ENCODE measurements at places on chromosomes 7 and 10.

DNA sequence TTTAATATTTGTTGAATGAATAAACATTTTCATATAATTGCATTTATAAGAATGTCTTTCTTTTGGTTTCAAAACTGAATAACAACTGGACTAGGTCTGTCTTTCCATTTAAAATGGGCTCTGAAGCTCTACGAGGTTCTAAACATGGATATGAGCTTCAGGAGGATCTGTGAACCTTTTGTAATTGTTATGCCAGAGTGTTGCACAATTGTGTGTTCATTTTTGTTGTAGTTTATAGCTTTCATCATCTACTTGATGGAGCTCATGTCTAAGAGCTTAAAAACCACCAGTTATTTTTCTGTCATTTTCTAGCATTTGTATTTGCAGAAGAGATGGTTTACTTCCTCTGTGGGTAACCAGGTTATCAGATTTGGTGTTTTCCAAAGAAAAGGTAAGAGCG, 265.7 kb upstream of the NPY start:
- DNase-seq: no peak

- DNase-seq: no peak
Measured at GRCh38 chr7:12199363-12199762, 11.7 kb upstream of the TMEM106B start.

GRCh38 chr10:64142395-64142794, 621.2 kb downstream of the REEP3 start:
- DNase-seq: no peak

DNA sequence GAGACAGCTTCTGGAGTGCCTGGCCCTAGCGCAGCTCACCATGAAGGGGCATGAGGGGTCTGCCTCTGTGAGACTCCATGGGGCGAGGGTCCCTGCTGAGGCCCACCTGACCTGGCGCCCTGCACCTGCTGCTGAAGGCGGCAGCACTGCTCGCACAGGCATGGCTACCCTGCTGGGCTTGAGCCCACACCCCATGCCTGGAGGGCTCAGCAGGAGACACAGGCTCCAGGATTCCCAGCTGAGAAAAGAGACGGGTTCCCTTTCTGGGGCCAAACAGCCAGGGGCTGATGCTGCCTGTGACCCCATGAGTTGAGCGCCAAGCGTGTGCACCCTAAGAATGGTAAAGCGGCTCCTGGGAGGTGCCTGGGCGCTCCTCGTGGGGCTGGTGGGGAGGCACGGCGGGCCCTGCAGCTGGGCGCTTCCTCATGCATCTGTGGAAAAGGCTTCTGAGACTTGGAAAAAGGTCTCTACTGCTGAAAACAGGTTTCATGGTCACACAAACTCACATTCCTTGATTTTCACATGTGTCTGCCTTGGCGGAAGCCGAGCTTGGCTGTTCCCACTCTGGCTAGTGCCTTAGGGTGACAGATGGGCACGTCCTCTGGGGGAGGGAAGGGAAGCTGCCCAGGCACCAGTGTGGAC, 233.4 kb downstream of the ZMYND11 start:
- DNase-seq: no peak

DNA sequence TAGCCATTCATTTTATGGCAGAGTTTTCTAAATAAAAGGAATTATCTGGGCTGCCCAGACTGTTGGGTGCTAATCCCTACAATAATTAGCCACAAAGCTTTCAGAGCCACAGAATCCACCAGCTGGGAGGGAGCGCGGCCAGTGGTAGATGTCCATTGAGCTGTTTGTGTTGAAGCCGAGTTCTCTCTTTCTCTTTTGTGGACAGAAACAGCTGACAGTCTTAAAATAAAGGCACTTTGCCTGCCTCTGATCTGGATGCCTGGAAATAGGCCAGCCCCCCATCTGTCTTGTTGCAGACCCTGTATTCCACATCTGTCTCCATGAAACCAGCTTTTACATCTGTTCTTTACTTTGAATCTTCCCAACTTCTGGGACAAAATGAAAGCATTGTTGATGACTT, 66.1 kb downstream of the MTPN start:
- DNase-seq: no peak

GRCh38 chr10:22477334-22478287, 132.3 kb downstream of the SPAG6 start:
- no peak for DNase-seq

DNA sequence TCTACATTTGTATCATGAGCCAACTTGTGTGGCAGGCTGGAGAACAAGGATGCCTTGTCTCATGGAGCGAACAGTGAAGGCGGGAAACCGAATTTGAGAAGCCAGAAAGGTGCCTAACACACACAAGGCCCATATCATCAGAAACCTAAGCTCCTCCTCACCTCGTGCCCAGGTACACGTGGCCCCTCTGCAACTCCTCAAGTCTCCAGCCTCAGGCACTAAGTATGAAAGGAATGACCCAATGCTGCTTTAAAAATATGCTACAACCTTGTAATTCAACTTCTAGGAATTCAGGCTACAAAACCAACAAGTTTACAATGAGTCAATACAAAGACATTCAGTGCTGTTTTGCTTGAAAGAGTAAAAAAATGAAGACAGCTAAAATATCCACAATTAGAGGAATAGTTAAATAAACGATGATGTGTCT, 95.7 kb downstream of the CDK6 start:
- no peak for DNase-seq

- no peak for DNase-seq
Measured at GRCh38 chr10:5488272-5489161, 10.9 kb downstream of the CALML5 start.

DNA sequence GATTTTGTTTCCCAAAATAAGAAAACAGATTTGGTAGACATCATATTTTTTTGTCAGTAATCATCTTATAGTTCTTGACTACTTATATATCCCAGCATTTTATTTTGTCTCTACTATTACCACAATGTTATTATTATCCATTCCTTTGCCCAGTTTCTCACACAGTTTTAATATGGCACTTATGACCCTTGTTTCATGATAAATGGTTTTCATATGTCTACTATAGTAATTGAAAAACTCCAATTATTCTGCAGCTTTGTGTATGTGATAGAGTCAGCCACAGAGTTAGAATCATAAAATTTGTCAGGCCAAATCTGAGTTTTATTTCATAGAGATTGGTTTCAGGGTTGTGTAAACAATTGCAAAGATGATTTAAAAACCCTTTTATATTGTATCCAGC, 203.9 kb downstream of the MALRD1 start:
- DNase-seq: no peak

GRCh38 chr10:73940634-73941221, 29.8 kb downstream of the PLAU start:
- DNase-seq: peak; percentile 90

GRCh38 chr10:27744802-27745731, 552 bp downstream of the MKX start:
- peak; percentile 32 for DNase-seq

DNA sequence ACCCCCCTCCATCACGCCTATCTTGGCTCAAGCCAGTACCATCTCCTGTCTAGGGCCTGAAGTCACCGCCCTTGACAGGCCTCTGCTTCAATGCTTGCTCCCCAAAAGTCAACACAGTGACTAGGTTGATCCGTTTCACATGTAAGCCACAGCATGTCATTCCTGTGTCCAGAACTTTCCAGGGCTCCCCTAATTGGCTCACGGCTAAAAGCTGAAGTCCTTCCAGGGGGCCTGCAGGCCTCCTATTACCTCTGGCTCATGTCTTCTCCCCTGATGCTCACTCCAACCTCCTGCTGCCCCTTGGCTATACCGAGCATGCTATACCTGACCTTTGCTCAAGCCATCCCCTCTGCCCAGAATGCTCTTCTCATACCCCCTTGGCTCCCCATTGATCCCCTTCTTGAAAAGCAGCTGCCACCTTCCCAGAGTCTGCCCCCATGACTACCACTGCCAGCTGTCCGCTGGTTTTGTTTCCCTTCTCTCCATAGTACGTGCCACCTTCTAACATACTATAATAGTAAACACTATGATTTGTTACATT, 39.1 kb downstream of the CPXM2 start:
- no peak for DNase-seq

GRCh38 chr7:46525876-46526275, 604.8 kb upstream of the IGFBP3 start:
- DNase-seq: no peak

DNA sequence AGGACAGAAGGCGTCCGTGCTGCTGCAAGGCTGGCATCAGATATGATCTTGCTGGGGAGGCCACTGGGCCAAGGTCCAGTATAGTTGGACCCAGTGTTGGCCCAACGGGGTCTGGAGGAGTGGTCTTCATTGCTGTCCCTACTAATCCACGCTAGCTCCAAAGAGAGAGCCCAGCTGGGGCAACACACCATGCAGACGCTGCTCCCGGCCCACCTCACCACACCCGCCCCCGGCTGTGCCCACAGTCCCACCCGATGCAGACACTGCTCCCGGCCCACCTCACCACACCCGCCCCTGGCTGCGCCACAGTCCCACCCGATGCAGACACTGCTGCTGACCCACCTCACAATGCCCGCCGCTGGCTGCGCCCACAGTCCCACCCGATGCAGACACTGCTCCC, 121.5 kb downstream of the VIPR2 start:
- no peak for DNase-seq
